ENCODE measurements at places on chromosomes 6 and 20.

DNA sequence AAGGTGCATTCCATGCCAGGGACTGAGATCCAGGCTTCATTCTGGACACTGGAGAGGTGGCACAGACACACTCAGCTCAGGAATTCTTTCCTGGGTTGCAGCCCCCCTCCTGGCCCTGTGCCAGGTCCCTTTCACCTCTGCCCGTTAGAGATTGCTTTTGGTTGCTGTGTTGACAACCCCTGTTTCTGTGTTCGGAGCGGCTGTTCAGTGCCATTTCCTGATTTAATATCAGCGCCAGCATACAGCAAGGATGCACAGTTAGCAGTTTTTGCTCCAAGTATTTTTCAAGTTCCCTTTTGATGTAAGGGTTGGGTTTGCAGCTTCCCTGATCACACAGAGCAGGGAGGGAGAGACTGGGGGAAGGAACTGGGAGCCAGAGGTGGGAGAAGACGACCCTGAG is 8.5 kb upstream of the MAFB start:
- no peak for DNase-seq

GRCh38 chr6:23145781-23146180 is 576.4 kb downstream of the HDGFL1 start:
- DNase-seq: no peak

- DNase-seq: no peak
Measured at GRCh38 chr6:148831531-148831930, 84.7 kb downstream of the UST start.

- DNase-seq: no peak
Measured at GRCh38 chr6:96899019-96899418, 1.3 kb upstream of the NDUFAF4 start.

- no peak for DNase-seq
Measured at GRCh38 chr6:143564484-143565017, 53.0 kb upstream of the FUCA2 start.
